ENCODE measurements at places on chromosomes 12 and 14.

- DNase-seq = no peak
These were observed 98.8 kb upstream of the PDE3A start for GRCh38 chr12:20269337-20270067.

- DNase-seq = no peak
These were observed 59.7 kb downstream of the SLC38A1 start for GRCh38 chr12:46209170-46209569.

- DNase-seq = peak; percentile 47
These were observed 169.9 kb downstream of the KIF21A start for GRCh38 chr12:39272871-39273655.

- no peak for DNase-seq
These were observed 10.9 kb upstream of the PCNX1 start for GRCh38 chr14:70896317-70896716.

GRCh38 chr14:62117010-62117750 is 355.0 kb downstream of the SNAPC1 start:
- DNase-seq = peak; percentile 82

DNA sequence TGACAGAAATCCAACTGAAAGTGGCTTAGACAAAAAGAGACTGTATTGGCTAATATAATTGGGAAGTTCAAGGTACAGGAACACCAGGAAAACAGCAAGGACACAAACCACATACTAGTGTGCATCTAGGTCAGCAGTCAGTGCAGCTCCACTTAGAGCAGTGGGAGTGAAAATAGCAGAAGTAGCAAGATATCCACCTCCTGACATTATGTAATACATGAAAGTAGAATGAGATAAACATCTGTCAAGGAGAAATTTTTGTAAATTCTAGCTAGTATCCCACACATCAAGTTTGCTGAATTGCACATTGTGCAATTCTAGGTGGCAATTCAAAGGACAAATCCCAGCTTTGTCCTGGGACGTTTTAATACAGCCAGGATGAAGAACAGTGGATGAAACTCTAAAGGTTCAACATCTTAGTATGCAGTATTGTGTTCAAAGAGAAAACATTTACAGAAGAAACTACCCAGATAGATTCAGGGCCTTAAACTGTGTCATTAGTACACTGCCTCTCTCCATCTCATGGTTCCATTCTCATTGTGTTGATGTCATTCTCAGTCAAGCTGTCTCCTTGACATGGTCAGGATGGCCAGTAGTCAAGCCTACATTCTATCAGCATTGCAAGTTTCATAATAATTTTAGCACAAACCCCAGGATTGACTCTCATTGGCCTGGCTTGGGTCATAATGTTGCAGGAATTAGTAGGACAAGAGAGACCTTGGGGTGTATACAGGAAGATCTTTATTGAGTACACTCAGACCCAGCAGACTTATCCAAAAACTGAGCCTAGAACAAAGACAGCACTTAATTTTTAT is 56.8 kb downstream of the SDR9C7 start:
- no peak for DNase-seq

DNA sequence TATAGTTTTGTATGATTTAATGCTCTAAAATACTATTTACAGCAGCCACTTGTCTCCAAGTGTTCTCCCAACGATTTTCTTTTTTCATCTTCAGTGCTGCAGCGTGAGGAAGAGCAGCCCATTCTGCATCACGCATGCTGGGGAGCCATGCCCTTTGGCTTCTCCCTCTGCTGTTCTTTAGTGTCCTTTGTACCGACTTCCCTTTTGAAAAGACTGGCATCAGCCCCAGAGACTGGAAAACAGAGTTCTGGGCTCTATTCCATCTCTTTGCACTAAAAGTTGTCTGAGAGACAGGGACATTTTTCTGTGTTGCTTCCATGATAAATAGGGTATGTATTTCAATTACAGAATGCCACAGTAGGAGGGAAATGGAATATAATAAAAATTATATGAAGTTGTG is 105.1 kb downstream of the RERG start:
- no peak for DNase-seq

GRCh38 chr12:101082706-101083105 is 127.3 kb downstream of the SLC5A8 start:
- DNase-seq = no peak

GRCh38 chr12:57893431-57894353 is 47.2 kb upstream of the CTDSP2 start:
- DNase-seq = peak; percentile 56

- DNase-seq = no peak
These were observed 1068.6 kb downstream of the BCL11B start for GRCh38 chr14:98203421-98203820.

GRCh38 chr12:54292083-54292930 is 8.5 kb downstream of the NFE2 start:
- no peak for DNase-seq

GRCh38 chr14:92866181-92866752 is 56.7 kb upstream of the CHGA start:
- DNase-seq = peak; percentile 8

GRCh38 chr12:81759190-81760051 is at the start of gene PPFIA2:
TSS of gene PPFIA2 (minus strand) at chr12:81759350.
- peak; percentile 33 for DNase-seq

- peak; percentile 89 for DNase-seq
These were observed 113.4 kb upstream of the PELI2 start for GRCh38 chr14:56004786-56005185.

- no peak for DNase-seq
These were observed 15.2 kb upstream of the LUM start for GRCh38 chr12:91126516-91126915.

DNA sequence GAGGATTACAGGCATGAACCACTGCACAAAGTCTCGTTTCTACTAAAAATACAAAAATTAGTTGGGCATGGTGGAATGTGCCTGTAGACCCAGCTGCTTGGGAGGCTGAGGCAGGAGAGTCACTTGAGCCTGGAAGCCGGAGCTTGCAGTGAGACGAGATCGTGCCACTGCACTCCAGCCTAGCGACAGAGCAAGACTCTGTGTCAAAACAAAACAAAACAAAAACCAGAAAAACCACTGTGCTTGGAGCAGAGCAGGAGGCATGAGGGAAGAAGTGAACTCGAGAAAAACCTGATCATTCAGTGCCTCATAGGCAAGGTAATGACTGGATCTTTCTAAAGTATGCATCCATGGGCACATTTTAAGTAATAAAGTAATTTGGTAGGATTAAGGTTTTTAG is 487.8 kb downstream of the KCNH5 start:
- DNase-seq = no peak

DNA sequence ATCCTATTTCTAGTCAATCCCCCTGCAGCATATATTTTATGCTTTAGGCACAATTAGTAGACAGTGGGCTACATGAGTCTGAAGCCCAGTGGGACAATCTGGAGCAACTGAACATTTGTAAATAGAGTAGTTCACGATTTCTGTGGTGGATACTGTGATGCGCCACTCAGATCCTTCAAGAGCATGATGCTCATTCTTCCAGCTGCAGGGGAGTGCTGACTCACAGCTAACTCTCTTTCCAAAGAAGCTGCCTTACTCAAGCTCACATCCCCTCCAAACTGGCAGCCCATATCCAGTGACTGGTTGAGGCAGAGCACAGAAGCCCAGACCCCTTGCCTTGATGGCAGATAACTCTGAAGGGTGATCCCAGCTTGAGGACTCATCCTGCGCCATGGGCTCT is 224.2 kb upstream of the EEA1 start:
- peak; percentile 43 for DNase-seq

DNA sequence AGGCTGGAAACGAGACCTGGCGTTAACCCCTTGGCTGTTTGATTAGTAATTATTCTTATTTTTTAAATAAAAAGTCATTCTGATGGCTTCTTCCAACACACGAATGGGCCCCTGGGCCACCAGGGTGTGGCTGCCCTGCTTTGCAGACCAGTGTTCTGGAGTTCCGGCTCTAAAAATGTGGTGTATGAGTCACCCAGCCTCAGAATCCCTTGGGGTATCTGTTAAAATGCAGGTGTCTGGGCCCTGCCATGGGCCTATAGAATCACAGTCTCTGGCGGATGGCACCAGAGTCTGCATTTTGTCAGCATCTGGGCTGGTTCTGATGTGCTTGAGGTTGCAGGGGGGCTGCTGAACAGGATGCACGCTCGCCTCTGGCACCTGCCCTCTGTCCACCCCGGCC is 2.5 kb upstream of the PSMC1 start:
- DNase-seq = no peak

DNA sequence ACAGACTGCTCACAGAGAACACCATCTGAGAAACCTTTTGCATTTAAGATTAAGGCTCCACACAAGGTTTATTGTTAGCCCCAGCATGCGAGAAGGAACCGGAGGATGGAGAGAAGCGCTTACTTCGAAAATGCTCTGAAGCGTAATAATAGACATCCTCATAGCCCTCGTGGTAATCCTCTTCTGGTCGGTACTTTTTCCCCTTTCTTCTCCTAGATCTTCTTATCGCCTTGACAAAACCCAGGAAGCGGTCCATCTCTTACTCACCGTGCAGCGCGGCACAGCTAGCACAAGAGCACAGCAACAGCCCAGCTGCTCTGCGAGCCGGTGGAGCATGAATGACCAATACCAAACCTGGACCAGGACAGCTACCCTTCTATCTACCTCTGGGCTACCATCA is 125.1 kb upstream of the GRIP1 start:
- DNase-seq = peak; percentile 40

GRCh38 chr14:49915085-49915484 is 22.2 kb downstream of the ARF6 start:
- DNase-seq = no peak

- DNase-seq = no peak
These were observed 144.8 kb downstream of the ASCL1 start for GRCh38 chr12:103102225-103102744.

- DNase-seq = peak; percentile 96
These were observed 214.4 kb upstream of the DIO2 start for GRCh38 chr14:80425686-80426085.

- no peak for DNase-seq
These were observed 4.8 kb downstream of the TULP3 start for GRCh38 chr12:2895511-2895910.

DNA sequence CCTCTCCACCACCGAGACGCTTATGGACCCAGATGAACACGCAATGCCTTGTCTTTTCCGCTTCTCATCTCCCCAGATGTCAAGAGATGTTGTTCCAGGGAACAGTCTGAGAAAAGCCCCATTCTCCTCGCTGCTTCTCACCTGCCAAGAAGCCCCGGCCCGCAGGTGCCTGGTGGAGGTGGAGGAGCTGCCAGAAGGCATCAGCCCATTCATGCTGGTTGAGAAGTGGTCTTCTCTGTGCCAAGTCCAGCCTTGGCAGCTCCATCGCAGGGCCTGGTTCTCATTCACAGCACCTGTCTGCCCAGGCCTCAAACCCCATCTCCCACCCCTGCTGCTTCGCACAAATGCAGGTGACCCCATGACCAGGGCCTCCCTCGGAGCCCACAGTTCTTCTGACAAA is 42.3 kb upstream of the TMEM263 start:
- no peak for DNase-seq

DNA sequence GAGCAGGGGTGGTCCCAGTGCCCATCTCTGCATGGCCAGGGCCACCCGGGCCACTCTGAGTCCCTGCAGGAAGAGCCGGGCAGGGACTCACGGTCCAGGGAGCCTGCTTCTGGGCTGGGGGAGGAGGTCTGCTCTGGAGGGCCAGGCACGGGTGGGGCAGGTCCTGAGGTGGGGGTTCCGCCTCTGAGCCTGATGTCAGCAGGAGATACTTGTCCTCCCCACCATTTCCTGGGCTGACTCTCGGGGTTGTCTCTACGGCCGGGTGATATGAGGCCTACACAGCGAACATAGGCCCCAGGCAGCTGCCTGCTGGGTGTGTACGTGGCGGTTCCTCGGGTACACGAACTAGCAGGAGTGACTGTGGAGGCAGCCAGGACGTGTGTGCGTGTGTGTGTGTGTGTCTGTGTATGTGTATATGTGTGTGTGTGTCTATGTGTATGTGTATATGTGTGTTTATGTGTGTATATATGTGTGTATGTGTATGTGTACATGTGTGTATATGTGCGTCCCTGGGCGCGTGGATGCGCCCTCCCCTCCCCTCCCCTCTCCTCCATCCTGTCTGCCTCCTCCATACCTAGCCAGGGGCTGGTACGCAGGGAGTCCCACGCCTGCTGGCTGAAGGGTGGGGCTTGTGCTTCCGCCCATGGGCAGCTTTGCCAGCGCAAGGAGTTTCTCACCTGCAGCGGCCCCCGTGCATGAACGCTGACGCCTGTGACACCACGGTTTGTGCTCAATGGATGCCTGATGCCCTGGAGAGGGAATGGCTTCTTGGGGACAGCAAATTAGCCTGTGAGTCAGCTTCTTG is 30.4 kb upstream of the TRAF3 start:
- no peak for DNase-seq

Measured in kidney tubule cell (primary cell).